Fibroblast of villous mesenchyme (primary cell): ENCODE measurements at places on chromosomes 3 and 15. TPM values are rescaled to one million over a fixed set of nuclear protein-coding genes. Genes with fewer than 3 reads are reported as not detected.

- peak; percentile 93 for DNase-seq
These were observed 11.0 kb upstream of the ARL14 start for GRCh38 chr3:160665784-160666526.

- no peak for DNase-seq
These were observed 13.1 kb upstream of the ITPKA start for GRCh38 chr15:41480396-41481140.

DNA sequence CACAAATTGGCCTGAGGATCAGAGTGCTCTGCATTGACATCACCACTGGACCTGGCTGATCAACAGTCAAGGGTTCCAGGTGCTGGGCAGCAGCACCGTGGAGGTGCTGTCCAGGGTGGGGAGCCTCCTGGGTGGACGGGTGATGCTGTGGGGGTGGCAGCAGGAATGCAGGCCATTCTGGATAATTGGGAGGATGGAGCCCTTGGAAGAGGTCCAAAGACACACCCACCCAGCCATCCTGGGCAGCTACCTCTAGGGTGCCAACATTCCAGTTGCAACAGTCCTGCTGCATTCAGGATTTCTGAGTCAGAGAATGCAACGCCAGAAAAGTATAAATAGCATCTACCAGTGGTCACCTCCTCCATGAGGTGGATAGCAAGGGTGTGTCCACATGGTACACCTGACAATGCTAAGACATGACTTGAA, 26.8 kb downstream of the STARD5 start:
- no peak for DNase-seq

GRCh38 chr3:169103951-169104941, 559.3 kb downstream of the MECOM start:
- DNase-seq: peak; percentile 76

GRCh38 chr3:129526121-129526900, 2.1 kb upstream of the RHO start:
- DNase-seq: no peak

- DNase-seq: no peak
These were observed 191.5 kb downstream of the FOXB1 start for GRCh38 chr15:60195611-60196010.

GRCh38 chr15:101086394-101087171, 165.3 kb downstream of the CHSY1 start:
- DNase-seq: peak; percentile 64

- no peak for DNase-seq
These were observed 50.3 kb downstream of the LSM3 start for GRCh38 chr3:14228681-14229470.

- no peak for DNase-seq
These were observed 105.6 kb upstream of the TGFBR2 start for GRCh38 chr3:30500666-30501399.

GRCh38 chr3:150080058-150080730, 109.5 kb upstream of the PFN2 start:
- DNase-seq: no peak

- DNase-seq: no peak
These were observed 585.6 kb upstream of the ZNF717 start for GRCh38 chr3:76370749-76371520.

DNA sequence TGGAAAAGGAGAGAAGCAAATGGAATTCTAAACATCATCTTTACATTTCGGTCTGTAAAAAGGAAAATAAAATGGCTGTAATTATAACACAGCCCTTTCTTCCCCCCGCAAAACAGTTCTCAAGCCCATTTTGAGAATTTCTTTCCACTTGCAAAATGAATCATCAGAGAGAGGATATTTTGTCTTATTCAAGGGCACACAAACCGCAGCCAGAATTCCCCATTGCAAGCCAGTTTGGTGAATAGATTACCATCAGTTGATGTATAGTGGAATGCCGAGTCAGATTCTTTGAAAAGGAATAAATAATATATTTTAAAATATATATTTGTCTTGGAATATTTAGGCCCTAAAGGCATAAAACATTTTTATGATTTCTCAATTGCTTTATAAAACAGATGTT, 420.4 kb upstream of the SEMA6D start:
- no peak for DNase-seq

- no peak for DNase-seq
These were observed 74.1 kb upstream of the GOLGA8B start for GRCh38 chr15:34657469-34658127.

DNA sequence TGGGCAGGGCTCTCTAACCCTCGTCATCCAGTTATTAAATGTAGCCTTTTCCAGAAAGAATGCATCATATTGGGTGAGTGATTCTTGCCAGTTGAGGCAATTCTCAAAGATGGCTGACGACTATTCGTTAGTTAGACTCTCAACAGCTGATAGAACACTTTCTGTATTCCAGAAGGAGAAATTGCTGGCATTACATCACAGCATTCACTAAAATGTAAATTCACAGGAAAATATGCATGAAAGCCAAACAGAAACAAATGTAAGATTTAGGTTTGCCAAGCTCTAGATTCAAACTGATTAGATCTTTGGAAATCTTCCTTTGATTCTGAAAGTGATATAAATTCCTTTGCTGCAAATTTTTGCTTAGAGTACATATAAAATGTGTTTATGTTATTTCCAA, 1501.0 kb downstream of the SI start:
- DNase-seq: no peak

DNA sequence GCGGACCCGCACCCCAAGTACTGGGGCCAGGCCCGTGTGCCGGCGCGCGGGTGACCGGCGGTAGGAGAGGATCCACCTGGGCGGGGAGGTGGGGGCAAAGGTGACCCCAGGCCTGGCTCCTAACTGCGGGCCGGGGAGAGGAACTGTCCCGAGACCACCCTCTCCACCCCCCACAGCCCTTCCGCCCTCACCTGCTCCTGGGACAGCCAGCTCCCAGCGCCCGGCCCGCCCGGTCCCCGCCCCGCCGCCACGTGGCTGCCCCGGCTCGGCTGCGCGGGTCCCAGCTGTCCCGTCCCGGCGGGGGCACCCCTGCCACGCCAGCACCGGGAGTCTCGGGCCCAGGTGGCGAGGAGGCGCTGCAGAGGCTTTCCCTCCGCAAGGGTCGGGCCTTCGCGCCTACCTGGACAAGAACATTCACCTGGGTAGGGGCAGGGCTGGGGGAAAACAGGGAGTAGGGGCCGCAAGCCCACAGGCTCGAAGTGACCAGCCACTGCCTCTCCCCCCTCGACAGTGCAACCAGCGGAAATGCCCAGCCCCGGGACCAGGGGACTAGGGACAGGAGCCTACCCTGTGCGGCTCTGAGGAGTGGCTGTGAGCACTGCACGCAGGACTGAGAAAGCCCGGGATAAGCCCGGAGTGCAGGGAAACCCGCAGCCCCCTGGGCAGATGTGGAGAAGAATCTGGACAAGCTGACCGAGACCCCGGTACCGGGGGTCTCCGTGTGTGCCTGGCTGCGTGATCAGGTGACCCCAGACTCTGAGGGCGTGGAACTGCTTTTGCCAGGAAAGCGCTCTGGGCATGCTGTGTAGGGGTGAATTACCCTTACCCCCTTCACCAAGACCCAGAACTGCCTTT, at the start of gene SLC12A8:
SLC12A8 (minus strand) TSS at position 240 of the 855 bp plus-strand sequence. CDS start 1,399 bp downstream, outside the sequence.
- no peak for DNase-seq

DNA sequence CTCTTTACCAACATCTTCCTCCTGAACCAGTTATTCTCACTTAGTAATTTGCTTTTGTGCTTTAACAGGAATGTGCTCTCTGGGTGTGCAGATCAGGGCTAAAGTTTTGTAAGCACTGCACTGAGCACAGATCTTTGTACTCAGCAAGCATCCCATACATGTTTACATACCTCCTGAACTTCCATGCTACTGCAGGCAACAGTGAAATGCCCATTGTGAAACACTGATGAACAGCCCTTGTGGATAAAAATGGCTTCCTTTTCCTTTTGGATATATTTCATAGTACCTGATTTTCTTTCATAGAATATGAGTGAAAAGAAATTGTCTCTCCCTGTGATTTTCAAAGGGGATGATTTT, 855.9 kb downstream of the MCTP2 start:
- DNase-seq: peak; percentile 77

GRCh38 chr3:30199855-30200254, 406.5 kb upstream of the TGFBR2 start:
- no peak for DNase-seq

DNA sequence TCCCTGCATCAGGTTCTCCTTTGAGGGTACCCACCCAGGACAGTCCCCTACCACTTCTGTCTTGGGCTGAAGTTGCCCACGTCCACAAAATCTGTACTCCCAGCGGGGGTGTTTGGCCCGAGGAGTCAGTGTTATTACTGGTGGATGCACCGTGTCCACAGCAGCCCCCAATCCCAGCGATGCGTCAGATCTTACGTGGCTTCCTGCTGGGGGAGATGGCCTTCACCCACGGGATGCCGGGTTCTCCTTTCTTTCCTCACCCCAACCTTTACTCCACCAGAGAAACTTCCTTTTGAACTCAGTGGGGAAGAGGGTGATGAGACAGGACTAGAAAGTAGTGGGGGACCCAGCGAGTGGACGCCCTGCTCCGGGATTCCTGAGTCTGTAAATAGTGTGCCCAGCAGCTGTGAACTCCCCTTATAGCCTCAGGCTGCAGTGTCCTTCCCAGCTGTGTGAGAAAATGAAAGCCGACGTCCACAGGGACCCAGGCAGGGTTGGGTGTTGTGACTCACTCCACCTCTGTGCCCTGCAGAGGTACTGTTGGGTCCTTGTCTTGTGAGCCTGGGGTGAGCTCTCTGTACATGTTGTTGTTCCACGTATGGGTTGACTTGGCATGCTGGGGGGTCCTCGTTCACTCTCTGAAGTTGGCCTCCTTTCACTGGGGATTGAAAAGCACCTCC, 31.5 kb downstream of the CRTAP start:
- no peak for DNase-seq

DNA sequence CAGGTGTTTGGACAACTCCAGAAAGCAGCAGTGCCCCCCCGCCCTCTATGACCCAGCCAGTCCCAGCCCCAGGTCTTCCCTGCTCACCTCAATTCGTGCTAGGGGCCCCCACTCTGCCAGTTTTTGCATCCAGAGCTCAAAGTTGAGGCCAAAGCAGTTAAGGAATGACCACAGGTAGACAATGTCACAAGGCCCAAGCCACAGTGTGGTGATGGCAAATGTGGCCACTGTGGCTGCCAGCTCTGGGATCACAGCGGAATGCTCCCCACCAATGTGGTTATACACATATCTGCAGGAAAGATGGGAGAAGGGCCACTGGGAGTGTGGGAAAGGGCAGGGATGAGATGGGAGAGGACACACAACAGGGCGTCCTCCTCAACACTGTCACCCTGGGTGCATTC, 8.2 kb downstream of the KLHL40 start:
- DNase-seq: no peak

- DNase-seq: no peak
These were observed 58.8 kb downstream of the TUBGCP4 start for GRCh38 chr15:43429687-43430086.

DNA sequence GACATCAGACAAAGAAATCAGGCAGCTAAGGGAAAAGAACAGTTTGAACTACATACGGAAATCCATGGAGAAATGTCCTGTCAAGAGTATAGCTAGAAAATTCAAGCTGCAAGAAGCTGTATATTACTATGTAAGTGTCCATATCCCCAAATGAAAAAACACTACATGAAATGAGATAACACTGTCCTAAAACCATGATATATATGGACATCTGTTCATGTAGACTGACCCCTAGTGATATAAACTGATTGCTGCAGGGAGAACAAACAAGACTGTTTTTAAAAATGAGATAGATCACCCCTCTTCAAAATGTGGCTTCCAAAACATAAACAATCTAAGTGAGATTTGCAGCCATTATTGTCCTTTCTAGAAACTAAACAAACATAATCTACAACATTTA, 985.6 kb downstream of the EPHA3 start:
- DNase-seq: peak; percentile 6

DNA sequence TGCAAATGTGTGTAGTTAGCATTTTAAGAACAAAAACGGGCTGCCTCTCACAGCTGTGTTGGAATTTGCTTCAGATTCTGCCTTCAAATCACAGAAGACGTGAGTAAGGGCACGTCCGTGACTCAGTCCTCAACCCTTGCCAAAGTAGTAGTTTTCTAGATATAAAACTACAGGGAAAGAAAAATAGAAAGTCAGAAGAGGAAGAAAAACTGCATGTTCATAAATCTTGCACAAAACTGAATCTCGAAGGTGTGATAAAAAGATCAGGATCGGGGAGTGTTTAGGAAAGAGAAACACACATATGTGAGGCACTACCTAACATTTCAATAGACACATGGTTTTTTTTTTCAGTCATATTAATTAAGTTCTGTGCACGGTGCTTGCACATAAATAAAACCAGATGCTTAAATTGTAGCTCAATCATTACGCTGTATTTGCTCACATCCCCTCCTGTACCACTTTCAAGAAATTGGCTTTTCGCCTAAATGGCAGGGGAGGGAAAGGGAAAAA, 71.7 kb downstream of the P3H2 start:
- no peak for DNase-seq

C3orf20 gene
- total RNA-seq: under 0.01 TPM in 1 of 2 replicates, not detected in the other

VPS39 gene
- 58.0 and 70.4 TPM in 2 replicates for total RNA-seq

C3orf49 gene
- total RNA-seq: not detected in 2 replicates

CYB561D2 gene
- 22.5 and 23.7 TPM in 2 replicates for total RNA-seq

PAQR9 gene
- not detected in 2 replicates for total RNA-seq
